ENCODE measurements at places on chromosomes 7 and 10.
A peak's percentile ranks its signal among the peaks of the same experiment; 100 is the strongest.

DNA sequence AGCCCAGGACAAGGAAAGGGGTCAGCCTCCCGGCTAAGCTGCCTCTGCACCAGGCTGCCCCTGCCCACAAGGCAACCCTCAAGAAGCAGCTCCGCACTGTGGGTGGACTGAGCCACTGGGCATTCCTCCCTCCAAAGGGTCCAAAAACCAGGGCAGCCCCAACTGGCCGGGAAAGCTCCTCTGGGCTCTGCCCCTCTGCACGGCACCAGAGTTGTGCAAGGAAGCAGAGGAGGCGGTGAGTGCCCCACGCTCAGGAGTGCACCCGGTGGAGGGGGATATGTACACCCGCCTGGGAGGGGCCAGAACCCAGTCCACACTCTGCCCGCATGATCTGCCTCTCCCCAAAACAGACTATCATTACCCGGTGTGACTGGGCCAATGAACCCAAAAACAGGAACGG, 43.8 kb downstream of the PTPRN2 start:
- H3K4me3 ChIP-seq: no peak overlapping the region
- H3K36me3 ChIP-seq: no peaks in the 10 kb centered on the region
- no peak for DNase-seq
- H3K27me3 ChIP-seq: no peaks in the 10 kb centered on the region
- no peaks in the 10 kb centered on the region for H3K4me1 ChIP-seq

DNA sequence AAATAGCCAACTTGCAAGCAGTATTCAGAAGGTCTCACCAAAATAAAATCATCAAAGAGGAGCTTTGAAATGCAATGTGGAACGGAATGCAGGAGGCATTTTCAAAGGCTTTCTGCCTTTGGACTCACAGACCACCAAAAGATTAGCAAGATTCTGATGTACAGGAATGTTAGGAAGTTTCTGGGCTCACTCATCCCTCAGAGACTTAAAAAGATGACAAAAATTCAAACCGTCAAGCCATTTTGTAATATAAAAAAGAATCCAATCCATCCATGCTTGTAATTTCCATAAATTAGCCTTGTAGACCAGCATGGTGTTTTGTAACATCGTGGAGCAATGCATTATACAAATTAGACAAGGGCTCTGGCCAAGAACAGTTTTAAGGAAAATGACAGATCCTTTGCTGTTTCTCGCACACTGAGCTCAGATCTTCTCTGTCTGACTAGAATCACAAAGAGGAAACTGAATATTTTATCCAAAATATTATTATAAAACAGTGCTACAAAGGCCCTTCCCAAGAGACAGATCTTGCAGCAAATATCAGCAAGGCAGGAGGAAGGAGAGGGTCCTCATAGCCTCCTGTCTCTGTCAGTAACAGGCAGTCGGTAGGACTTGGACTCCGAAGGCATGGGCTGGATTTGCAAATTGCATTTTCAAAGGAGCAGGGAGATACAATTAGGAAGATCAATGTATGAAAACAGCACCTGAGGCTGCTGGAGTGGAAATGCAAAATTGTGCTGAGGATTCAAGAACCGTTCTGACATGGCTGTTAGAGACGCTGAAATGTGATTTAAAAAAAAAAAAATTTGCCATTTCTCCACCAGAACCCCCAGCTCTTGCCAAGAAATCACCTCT, 57.4 kb upstream of the NRP1 start:
- no peaks in the 10 kb centered on the region for H3K36me3 ChIP-seq
- H3K27me3 ChIP-seq: no peaks in the 10 kb centered on the region
- no peak overlapping the region for H3K27ac ChIP-seq
- H3K4me3 ChIP-seq: no peak overlapping the region
- no peaks in the 10 kb centered on the region for H3K4me1 ChIP-seq

- H3K4me1 ChIP-seq: no peaks in the 10 kb centered on the region
- H3K27me3 ChIP-seq: peaks cover 14% of the 10 kb centered on the region
- H3K27ac ChIP-seq: no peak overlapping the region
- H3K4me3 ChIP-seq: no peak overlapping the region
- H3K36me3 ChIP-seq: no peaks in the 10 kb centered on the region
- no peak for DNase-seq
Measured at GRCh38 chr7:45118889-45119331, 7.4 kb upstream of the TBRG4 start.

GRCh38 chr10:132293813-132294520, 13.8 kb downstream of the STK32C start:
- DNase-seq: peak; percentile 63
- H3K27ac ChIP-seq: no peak overlapping the region
- H3K27me3 ChIP-seq: peaks cover 2% of the 10 kb centered on the region
- no peaks in the 10 kb centered on the region for H3K4me1 ChIP-seq

DNA sequence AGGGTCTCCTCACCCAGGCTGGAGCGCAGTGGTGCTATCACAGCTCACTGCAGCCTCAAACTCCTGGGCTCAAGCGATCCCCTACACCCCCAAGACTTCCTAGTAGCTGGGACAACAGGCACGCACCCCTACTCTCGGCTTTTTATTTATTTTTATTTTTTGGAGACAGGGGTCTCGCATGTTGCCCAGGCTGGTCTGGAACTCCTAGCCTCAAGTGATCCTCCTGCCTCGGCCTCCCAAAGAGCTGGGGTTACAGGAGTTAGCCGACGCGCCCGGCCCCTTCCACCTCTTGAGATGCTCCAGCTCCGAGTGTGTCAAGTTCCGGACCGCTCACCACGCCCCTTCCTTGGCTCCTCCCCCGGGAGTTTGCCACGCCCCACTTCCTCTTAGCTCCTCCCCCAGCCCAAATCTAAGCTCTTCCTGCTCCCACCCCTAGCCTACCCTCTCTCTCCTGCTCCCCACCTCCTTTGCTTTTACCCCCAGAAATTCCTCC, 6.3 kb downstream of the NAT16 start:
- H3K27ac ChIP-seq: no peak overlapping the region
- H3K36me3 ChIP-seq: no peaks in the 10 kb centered on the region
- peaks cover 17% of the 10 kb centered on the region for H3K4me1 ChIP-seq
- DNase-seq: peak; percentile 94
- peaks cover 98% of the 10 kb centered on the region for H3K27me3 ChIP-seq

DNA sequence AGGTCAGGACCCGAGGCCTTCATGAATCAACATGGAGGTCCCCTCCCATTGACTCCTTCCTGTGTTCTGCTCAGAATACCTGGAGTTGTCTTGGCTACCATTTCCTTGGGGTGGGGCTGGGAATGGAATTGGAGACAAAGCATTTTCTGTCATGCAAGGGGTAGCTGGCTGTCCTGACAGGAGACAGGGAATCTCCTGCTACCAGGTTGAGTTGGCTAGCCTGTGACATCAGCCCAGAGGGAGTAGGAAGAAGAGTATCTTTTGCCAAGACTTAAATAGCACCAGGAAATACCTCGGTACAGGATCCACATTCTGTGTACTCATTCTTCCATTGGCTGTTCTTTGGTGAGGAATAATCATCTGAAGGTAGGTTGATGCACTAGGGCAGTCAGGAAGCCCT, 4.9 kb downstream of the ZDHHC16 start:
- DNase-seq: peak; percentile 71
- H3K4me1 ChIP-seq: peaks cover 13% of the 10 kb centered on the region
- peaks cover 28% of the 10 kb centered on the region for H3K36me3 ChIP-seq
- H3K4me3 ChIP-seq: no peak overlapping the region
- H3K27ac ChIP-seq: no peak overlapping the region

- no peak overlapping the region for H3K4me3 ChIP-seq
- H3K4me1 ChIP-seq: peaks cover 10% of the 10 kb centered on the region
- DNase-seq: no peak
- no peaks in the 10 kb centered on the region for H3K27me3 ChIP-seq
- peaks cover 39% of the 10 kb centered on the region for H3K36me3 ChIP-seq
- peak overlapping the region; percentile 51 for H3K27ac ChIP-seq
Measured at GRCh38 chr7:55140941-55141278, 122.1 kb downstream of the EGFR start.

GRCh38 chr7:12064586-12065127, 146.4 kb upstream of the TMEM106B start:
- no peak overlapping the region for H3K27ac ChIP-seq
- H3K4me1 ChIP-seq: no peaks in the 10 kb centered on the region
- no peak overlapping the region for H3K4me3 ChIP-seq

- no peak overlapping the region for H3K4me3 ChIP-seq
- peak; percentile 76 for DNase-seq
- peak overlapping the region; percentile 46 for H3K27ac ChIP-seq
- H3K36me3 ChIP-seq: no peaks in the 10 kb centered on the region
- peaks cover 9% of the 10 kb centered on the region for H3K4me1 ChIP-seq
Measured at GRCh38 chr7:70647801-70648498, 484.0 kb upstream of the GALNT17 start.

DNA sequence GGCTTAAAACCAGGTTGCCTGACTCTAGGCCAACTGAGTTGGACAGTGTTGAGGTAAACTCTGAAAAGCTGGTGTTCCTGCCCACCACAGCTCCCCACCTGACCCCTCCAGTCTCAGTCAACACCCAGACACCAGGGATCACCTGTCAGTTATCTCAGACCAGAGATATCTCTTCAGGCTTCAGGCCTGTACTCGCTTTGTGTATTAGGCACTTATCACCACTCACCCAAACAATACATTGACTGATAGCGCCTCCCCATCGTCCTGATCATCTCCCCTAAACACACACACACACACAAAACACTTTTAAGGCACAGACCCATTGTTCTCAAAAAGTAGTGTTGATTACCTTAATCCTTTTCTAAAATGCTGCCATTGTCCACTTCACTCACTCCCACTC, 111.5 kb downstream of the PLCE1 start:
- no peak overlapping the region for H3K27ac ChIP-seq
- peaks cover 27% of the 10 kb centered on the region for H3K4me1 ChIP-seq
- no peaks in the 10 kb centered on the region for H3K36me3 ChIP-seq

- H3K4me3 ChIP-seq: no peak overlapping the region
- no peak for DNase-seq
- no peak overlapping the region for H3K27ac ChIP-seq
- H3K36me3 ChIP-seq: no peaks in the 10 kb centered on the region
- no peaks in the 10 kb centered on the region for H3K4me1 ChIP-seq
Measured at GRCh38 chr7:25790963-25791362, 361.0 kb upstream of the NFE2L3 start.

DNA sequence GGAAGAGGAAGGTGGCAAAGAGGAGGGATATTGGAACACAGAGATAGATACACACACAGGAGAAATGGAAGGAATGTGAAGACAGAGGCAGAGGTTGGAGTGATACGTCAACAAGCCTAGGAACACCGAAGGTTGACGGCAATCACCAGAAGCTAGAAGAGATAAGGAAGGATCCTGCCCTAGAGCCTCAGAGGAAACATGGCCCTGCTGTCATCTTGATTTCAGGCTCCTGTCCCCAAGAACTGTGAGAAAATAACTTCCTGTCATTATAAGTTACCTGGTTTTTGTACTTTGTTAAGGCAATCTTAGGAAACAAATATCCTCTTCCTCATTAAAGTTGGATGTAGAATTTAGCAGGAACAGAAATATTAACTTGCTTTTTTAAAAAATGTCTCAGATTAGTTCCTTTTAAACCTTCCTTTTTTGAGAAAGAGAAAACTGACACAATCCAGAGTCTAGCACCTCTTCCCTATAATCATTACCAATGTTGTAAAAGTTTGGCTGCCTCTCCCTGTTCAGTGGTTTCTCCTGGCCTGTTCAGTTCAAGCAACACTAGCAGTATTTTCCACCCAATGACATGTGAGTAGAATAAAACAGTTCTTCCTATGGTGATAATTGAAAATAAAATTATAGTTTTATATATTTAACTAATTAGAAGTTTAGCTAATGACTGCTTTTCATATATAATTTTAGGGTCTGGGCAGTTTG, 28.8 kb upstream of the GNAI1 start:
- H3K4me1 ChIP-seq: no peaks in the 10 kb centered on the region
- no peak overlapping the region for H3K4me3 ChIP-seq
- DNase-seq: no peak
- H3K27ac ChIP-seq: no peak overlapping the region

DNA sequence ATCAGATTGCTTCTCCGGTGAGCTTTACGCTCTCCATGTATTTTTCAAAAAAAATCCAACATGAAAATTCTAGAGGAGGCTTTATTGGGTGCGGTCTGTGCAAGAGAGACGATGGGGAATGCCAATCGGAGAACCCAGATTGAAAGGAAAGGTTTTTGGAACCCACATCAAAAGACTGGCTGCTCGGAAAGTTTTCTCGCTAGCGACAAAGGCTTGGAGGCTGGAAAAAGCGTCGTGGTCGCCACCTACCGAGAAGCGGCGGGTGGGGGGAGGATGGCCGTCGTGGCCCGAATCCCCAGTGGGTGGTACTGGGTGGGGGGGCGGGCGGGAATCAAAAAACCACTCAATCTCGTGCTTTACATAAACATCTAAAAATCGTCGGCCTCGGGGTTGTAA, 1.1 kb upstream of the GTF2I start:
- peak overlapping the region; percentile 56 for H3K27ac ChIP-seq
- H3K4me1 ChIP-seq: peaks cover 41% of the 10 kb centered on the region
- H3K4me3 ChIP-seq: peak overlapping the region; percentile 89

GRCh38 chr10:33703501-33704213, 369.2 kb upstream of the NRP1 start:
- peaks cover 26% of the 10 kb centered on the region for H3K4me1 ChIP-seq
- no peaks in the 10 kb centered on the region for H3K27me3 ChIP-seq
- no peaks in the 10 kb centered on the region for H3K36me3 ChIP-seq
- no peak overlapping the region for H3K4me3 ChIP-seq
- DNase-seq: peak; percentile 73
- no peak overlapping the region for H3K27ac ChIP-seq

GRCh38 chr10:45447416-45447815, 73.4 kb downstream of the ALOX5 start:
- H3K4me1 ChIP-seq: no peaks in the 10 kb centered on the region
- peak; percentile 79 for DNase-seq
- no peak overlapping the region for H3K27ac ChIP-seq
- no peaks in the 10 kb centered on the region for H3K36me3 ChIP-seq

DNA sequence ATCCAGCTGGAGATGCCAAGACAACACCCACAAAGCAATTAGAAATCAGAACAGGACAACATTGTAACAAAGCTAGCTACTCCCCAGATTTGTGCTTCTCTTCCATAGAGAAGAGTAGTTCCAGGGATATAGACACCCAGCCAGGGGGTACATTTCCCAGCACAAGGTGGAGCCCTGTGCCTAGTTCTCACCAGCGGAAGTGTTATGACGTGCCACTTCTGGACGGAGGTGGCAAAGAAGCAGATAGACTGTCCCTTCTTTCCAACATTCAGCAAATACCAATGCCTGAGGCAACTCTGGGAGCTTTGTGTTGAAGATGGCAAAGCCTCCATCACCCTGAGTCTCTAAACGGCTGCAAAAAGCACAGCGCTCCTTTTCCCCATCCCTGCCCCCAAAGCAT, 23.4 kb upstream of the GSAP start:
- peaks cover 27% of the 10 kb centered on the region for H3K4me1 ChIP-seq
- no peaks in the 10 kb centered on the region for H3K36me3 ChIP-seq
- no peak overlapping the region for H3K4me3 ChIP-seq
- no peak for DNase-seq
- no peak overlapping the region for H3K27ac ChIP-seq

GRCh38 chr7:148535217-148535616, 55.3 kb upstream of the C7orf33 start:
- H3K4me3 ChIP-seq: peak overlapping the region; percentile 70
- H3K4me1 ChIP-seq: peaks cover 4% of the 10 kb centered on the region
- no peak overlapping the region for H3K27ac ChIP-seq
- H3K27me3 ChIP-seq: no peaks in the 10 kb centered on the region
- no peaks in the 10 kb centered on the region for H3K36me3 ChIP-seq
- peak; percentile 22 for DNase-seq

All from osteoblast (primary cell).